Iris pigment epithelial cell (primary cell): ENCODE measurements at places on chromosomes 13 and 19.

DNA sequence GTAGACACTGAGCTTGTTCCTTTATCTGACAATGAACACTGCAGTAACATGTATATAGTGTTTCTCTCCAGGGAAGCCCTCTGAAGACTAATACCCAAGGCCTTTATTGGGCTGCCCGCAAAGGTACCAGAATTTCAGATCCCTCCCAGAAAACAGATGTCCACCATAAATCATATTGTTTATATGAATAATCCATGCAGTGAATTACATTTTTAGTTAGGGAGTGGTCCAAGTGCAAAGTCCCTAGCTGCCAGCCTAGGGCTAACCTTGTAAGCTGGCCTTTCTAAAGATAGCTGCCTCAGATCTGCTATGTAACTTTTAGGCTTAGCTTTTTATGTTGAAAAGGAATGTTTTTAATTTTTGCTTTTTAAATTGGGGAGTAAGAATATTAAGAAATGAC is 44.7 kb downstream of the TDRD3 start:
- no peak for DNase-seq

DNA sequence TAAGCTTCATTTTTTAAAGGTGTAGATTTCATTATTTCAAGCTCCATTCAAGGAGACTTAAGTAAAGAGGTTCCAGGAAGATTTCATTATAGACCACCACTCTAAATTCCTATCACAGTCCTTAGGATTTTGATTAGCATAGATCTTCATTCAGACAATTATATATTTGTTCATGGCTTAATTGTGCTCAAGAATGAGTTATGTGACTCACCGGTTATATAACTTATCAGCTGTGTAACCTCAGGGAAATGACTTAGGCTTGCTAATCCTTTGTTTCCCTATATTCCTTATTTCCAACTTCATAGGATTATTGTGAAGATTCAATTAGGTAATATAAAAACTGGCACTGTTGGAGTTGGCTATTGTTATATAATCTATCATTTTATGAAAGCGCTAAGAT is 632.8 kb upstream of the SPRY2 start:
- no peak for DNase-seq

DNA sequence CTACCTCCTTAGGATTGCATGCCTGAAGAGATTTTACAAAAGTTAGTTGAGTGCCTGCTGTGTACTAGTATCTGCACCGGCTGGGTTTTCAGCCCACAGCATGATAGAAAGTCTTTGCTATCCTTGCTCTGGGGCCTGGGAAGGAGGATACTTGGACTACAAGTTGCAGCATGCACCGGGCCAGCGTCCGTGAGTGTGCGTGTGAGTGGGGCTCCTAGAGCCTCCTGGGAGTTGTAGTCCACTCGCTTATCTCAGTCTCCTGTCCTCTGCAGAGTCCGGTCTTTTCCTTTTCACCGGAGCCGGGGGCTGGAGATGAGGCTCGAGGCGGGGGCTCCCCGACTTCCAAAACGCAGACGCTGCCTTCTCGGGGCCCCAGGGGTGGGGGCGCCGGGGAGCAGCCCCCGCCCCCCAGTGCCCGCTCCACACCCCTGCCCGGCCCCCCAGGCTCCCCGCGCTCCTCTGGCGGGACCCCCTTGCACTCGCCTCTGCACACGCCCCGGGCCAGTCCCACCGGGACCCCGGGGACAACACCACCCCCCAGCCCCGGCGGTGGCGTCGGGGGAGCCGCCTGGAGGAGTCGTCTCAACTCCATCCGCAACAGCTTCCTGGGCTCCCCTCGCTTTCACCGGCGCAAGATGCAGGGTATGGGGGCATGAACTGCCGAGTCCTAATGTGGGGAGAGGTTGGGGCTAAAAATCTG is 20.6 kb downstream of the BRSK1 start:
- peak; percentile 24 for DNase-seq

DNA sequence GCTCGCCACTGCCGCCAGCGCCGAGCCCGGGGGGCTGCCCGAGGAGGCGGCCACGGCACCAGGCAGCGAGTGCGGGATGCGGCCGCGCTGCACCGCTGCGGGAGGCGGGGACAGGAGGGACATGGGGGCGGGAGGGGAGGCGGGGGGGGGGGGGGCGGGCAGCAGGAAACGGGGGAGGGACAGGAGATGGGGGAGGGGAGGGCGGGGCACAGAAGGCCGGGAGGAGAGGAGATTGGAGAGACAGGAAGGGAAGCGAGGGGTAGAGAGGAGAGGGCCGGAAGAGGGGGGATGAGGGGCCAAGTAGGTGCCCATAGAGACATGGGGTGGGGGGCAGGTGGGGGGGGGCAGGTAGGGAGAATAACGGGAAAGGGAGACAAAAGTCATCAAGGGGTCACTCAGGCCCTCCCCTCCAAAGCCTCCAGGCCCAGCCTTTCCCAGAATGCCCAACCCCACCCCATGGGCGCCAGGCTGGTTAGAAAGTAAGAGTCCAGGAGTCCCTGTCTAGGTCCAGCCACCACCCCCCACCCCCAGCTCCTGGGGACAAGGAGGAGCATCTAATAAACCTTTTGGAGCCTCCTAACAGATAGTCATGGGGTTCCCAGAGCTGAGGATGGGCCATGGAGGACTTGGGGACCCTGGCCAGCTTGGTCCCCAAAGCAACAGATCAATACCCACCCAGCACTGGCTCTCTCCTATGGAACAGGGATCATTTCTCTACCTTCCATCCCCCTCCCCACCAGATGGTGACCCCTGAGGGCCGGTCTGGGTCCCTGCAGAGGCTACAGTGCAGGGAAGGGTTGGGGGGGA is 9.5 kb downstream of the NR2F6 start:
- DNase-seq, result no peak

GRCh38 chr19:1998712-1999708 is 16.5 kb downstream of the BTBD2 start:
- DNase-seq, result no peak

DNA sequence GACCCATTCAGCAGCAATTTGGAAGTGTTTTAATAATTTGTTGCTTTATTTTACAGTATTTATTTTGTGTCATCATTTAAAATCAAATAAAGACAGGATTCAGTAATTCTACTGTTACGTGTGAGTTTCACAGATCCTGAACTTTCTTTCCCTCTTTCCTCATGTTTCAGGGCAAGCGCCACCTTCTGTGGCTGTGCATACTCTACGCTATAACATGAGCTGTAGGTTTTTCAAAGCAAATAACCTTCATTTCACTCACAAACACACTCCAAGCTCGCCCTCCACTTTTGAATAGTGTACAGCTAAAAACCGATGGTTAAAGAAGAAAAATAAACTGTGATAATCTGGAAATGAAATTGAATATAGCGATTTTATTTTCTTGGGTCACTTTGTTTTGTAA is 753.3 kb downstream of the OLFM4 start:
- DNase-seq, result no peak

GRCh38 chr19:18972851-18973250 is 31.8 kb upstream of the HOMER3 start:
- DNase-seq, result no peak

GRCh38 chr13:30692113-30692512 is 43.2 kb upstream of the ALOX5AP start:
- DNase-seq, result peak; percentile 31

- DNase-seq, result no peak
Measured at GRCh38 chr13:37601648-37602440, 3.3 kb upstream of the POSTN start.

- DNase-seq, result no peak
Measured at GRCh38 chr13:36051082-36051481, 80.1 kb downstream of the DCLK1 start.

DNA sequence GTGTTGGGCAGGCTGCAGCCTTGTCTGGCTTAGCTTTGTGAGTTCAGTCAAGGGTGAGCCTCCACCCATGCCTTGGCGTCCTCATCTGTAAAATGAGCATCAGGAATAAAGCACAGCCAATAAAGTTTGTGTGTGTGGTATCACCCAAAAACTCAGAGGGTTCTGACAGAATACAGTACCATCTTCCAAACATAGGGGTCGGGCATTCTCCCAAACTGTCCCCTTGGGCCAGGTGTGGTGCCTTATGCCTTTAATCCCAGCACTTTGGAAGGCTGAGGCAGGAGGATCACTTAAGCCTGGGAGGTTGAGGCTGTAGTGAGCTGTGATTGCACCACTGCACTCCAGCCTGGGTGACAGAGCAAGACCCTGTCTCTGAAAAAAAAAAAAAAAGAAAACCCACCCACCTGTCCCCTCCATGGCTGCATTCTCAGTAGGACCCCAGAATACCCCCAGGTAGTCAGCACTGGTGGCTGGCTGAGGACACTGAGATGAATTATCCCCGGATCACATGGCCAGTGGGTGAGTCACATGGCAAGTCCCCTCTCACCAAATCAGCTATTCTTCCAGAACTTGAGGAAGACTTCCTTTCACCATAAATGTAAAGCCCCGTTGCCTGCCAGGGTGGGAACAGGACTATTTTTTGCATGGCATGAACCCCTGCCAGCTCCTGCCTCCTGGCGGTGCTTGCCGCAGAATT is 18.6 kb downstream of the POP4 start:
- DNase-seq, result no peak

DNA sequence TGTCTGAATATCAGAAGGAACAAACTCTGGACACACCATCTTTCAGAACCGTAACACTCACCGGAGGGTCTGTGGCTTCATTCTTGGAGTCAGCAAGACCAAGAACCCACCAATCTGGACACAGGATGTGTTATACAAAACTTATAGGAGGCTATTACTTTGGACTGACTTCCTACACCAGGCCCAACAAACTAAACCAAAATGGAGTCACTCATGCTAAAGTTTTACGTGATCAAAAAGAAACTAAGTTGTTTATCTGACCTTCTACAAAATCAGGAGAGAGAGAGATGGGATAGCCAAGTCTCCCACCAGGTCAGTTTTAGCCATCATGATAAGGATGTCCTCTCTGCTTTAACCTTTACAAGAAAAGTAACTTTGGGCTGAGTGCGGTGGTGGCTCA is 3.2 kb upstream of the RAB11B start:
- no peak for DNase-seq
